ENCODE measurements at places on chromosomes 16 and 17.

GRCh38 chr17:29048440-29049368 is 5.8 kb downstream of the PIPOX start:
- peak; percentile 65 for DNase-seq

- peak; percentile 32 for DNase-seq
Measured at GRCh38 chr17:79706931-79707850, 23.6 kb upstream of the ENPP7 start.

DNA sequence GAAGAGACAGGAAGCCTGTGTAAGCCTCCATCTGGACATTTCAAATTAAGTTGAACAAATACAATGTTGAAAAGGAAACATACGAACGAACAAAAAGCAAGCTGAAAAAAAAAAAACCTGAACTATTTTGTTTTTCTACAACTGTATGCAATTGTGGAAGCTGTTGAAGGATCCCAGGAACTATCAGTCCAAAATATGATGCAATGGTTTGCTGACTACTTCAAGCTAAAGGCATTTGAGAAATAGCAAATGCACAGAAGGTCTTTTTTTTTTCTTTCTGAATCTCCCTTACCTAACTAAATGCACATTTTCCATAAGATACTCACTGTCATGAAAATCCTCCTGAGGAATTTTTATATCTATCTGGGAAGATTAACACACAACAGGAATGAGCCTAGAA is 40.2 kb downstream of the MAF start:
- no peak for DNase-seq

- peak; percentile 98 for DNase-seq
Measured at GRCh38 chr16:30921748-30922419, 1.5 kb upstream of the FBXL19 start.

DNA sequence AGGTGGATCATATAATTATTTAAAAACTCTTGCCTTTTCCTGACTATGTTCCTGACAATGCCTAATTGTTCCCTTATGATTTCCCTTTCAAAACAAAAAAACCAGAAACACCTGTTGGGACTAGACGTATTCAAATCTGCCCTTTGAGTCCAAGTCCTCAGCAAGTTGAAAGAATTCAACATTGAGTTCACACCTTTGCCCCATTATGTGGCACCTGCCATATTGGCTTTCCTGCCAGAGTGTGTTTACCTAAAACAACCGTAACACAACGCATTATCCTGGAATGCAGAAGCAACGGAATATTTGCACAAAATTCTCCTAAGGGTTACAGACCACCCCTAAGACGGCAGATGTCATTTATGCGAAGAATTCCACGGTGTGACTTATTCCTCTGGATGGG is 105.9 kb downstream of the ZFHX3 start:
- DNase-seq, result no peak

DNA sequence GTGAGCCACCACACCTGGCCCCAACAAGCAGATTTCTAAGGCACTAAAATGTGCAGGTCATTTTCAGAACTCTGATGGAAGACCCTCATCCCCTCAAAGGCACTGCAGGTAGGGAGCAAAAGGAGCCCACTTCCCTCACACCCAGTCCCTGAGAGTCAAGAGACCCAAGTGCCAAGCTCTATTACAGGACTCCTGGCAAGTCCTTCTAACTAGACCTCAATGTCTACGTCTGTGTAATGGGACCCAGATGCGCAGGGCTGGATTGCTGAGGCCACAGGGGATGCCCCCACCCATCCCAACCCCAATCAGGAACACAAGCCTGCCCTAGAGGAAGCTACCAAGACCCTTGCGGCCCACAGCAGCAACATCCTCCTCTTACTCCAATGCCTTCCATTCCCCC is 2.7 kb downstream of the PLLP start:
- no peak for DNase-seq

GRCh38 chr17:48542114-48542656 is 2.7 kb downstream of the HOXB2 start:
- peak; percentile 39 for DNase-seq
